ENCODE measurements at places on chromosomes 5 and 9.

- DNase-seq, result no peak
Measured at GRCh38 chr5:6553972-6554371, 78.9 kb downstream of the NSUN2 start.

DNA sequence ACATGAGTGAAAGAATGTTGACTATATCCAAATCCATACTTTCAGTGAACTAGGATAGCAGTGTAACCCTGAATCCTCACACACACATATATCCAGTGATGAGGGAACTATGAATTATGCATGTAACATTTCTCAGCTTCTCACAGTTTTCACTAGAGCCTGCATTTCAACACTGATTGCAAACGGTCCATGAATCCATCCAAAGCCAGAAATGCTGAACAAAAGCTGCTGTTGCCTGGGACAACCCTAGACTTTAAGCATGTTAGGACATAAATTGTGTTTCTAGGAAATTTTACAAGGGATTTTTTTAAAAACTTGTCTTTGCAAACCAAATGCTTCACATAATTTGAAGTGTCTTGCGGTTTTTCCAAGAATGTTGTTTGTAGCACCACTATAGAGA, 2010.0 kb upstream of the WWC1 start:
- DNase-seq, result no peak

- no peak for DNase-seq
Measured at GRCh38 chr9:3698531-3698930, 172.7 kb upstream of the RFX3 start.

DNA sequence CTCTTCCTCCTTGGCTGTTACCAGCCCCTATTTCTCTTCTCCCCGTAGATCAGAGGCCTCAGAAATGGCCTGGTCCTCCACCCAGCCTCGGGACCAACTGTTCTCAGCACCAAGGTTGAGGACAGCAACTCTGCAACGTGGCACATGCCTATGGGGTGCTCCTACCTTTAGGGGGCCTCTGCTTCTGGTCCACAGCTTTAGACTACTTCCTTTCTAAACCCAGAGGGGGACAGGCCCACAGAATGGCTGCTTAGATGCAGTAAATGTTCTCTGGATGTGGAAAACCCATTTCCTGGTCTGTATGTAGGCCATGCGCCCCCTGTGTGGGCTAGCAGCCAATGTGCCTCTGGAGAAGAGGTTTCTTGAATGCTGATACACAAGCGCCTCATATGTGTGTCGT, 68.4 kb downstream of the NRG2 start:
- no peak for DNase-seq

DNA sequence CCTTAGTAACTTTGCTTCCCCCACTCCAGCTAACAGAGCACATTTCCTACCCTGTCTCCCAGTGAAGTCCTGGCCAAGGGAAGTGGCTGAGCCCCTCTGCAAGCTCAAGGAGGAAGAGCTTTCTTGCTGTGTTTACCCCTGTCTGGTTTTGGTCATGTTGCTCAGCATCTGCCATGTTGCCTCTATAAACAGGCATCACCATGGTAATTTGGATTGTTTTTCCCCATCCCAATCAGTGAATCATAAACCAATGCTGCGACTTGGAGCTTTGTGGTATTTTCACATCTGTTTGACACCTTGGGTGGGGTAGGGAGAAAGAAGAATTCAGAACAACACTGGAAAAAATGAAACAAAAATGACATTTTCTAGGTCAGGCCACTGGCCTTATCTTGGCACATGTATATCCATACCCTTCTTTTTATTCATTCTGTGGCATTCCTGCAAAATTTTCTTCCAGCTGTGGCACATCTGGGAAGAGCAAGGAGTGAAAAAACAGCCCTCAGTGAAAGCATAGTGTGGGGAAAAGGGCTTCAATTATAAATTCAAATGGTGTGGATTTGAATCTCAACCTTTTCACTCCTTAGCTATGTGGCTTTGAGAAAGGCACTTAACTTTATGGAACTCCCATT, 42.5 kb downstream of the SLIT3 start:
- DNase-seq, result peak; percentile 76

DNA sequence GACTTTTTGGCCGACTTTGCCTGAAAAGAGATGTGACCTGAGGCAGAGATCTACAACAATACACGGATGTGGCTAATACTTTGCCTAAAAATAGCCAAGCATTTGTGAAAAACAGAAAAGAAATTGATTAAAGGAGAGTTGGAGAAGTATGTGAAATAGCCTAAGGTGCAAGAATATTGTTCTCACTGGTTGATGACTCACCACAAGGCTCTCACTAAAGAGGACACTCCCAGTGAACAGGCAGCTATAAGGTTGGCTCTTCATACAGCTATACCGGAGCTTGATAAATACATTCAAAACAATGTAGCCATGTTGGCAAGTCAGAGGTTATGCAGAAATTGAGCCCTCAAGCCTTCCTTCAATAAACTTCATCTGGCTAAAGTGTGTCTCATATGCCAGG, 317.2 kb upstream of the GRAMD2B start:
- no peak for DNase-seq

DNA sequence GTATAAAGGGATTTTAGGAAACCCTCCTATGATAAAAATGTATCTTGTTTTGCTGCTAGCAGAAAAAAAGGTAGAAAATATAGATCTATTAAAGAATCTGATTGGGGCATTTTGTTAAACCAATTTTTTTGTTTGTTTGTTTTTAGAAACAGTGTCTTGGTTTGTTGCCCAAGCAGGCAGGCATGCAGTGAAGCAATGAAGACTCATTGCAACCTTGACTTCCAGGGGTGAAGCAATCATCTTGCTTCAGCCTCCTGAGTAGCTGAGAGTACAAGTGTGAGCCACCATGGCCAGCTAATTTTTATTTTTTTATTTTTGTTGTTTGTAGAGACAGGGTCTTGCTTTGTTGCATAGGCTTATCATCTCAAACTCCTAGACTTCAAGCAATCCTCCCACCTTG, 755.8 kb upstream of the EDIL3 start:
- no peak for DNase-seq

GRCh38 chr5:32276173-32276853, 36.4 kb downstream of the MTMR12 start:
- peak; percentile 62 for DNase-seq

DNA sequence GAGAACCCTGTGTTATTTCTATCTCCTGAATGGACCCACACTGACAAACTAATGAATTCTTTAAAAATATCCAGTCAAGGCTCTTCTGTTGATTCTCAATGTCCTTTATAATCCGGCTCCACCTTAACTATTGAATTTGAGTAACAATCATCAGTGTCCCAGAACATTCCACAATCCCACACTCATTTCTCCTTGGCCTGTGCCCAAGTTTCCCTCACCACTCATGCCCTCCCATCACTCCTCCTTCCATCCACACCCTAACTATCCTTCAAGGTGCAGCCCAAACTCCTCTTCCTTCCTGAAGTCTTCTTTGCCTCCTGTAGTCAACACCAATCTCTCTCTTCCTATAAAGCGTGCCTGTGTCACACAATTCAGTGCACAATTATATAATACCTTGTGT, 106.1 kb downstream of the NUDT12 start:
- no peak for DNase-seq

DNA sequence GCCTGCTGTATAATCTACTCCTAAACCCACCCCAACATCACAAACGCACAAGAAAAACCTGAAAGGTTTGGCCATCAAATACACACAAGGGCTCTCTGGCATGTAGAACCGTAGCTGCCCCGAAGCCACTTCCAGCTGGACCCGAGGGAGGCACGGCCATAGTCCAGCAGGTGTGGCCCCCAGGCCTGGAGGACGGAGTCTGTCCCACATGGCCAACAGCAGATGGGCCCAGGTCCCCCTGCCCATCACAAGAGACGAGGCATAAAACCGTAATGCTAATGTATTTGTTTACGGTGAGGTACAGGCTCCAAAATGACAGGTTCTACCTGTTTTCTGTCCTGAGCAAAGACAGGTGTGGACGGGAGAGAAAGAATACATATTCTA, 234.2 kb downstream of the SYK start:
- DNase-seq, result no peak

All from astrocyte (in vitro differentiated cells and primary cell).